Stimulated activated effector memory CD8-positive, alpha-beta T cell treated with anti-CD3 and anti-CD28 coated beads, Interleukin-12 subunit alpha, Interleukin-12 subunit beta, amount 100 ng/mL, for 72 hours (primary cell): ENCODE measurements at places on chromosomes 7 and 10.

DNA sequence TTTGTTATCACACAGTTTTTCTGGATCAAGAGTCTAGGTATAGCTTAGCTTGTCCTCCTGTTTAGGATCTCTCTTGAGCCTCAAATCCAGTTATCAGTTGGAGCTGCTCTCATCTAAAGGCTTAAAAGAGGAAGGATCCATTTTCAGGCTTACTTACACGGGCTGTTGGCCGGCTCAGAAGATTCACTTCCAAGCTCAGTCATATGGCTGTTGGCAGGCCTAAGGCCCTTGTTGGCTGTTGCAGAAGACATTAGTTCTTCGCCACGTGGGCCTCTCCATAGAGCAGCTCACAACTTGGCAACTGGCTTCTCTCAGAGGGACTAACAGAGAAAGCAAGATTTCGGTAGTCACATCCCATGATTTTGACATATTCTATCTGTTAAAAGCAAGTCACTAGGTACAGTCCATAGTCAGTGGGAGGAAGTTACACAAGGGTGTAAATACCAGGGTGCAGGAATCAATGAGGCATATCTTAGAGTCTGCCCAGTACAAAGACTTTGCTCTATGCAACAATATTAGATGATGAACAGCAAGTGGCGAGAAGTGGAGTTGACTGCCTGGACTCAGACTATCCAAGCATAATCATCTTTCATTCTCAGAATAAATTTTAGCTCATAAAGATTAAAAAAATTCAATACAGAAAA is 280.1 kb upstream of the MBL2 start:
- no peak for DNase-seq

GRCh38 chr10:100729862-100730724 is 15.3 kb upstream of the PAX2 start:
- DNase-seq: no peak

DNA sequence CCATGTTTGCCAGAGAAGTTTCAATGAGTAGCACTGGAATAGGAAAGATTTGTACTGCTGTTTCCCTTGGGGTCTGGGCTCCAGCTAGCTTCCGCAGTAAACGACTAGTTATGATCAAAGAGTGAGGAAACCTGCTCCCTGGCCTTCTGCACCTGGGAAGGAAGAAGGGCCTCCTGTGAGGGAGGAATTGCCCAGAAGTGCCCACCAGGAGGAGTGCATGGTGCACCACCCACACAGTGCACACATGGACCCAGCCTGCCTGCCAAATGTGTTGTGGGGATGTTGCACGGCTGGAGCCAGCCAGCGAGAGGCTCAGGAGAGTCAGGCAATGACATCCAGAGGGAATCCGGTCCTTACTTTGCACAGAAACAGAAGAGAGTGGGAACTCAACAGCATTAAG is 27.0 kb upstream of the FAM107B start:
- DNase-seq: no peak

- DNase-seq: no peak
These were observed 46.1 kb downstream of the COL28A1 start for GRCh38 chr7:7489546-7489945.

GRCh38 chr7:29839302-29839701 is 33.0 kb downstream of the WIPF3 start:
- DNase-seq: no peak

GRCh38 chr7:110205899-110206298 is 885.0 kb upstream of the LRRN3 start:
- DNase-seq: no peak

GRCh38 chr7:78014401-78014800 is 215.8 kb downstream of the PHTF2 start:
- no peak for DNase-seq

- DNase-seq: peak; percentile 52
These were observed 3.4 kb upstream of the ARHGAP22 start for GRCh38 chr10:48608279-48608681.

- no peak for DNase-seq
These were observed 54.7 kb downstream of the ADAMTS14 start for GRCh38 chr10:70726909-70727495.
